ENCODE measurements at places on chromosomes 12 and 14.

- peak; percentile 3 for DNase-seq
These were observed 1934.2 kb upstream of the SEL1L start for GRCh38 chr14:83467811-83468210.

DNA sequence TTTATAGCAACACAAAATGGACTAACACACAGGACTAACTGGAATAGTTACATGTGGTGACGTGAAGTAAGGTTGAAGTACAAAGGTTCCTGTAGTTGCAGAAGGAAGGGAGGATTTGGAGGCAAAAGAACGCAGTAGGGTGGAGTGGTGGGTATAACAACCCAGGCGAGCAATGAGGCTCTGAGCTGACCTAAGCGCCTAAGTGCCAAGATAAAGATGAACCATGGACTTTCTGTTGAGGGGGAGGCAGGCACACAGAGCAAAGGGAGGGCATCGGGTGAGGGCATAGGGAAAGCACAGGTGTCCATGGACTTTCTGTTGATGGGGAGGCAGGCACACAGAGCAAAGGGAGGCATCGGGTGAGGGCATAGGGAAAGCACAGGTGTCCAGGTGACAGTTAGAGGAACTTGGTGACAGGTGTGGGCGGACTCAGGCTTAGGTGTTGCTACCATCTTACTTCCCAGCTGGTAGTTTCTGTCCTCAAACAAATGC is 15.2 kb downstream of the SCNN1A start:
- DNase-seq: no peak

GRCh38 chr14:77141214-77142004 is at the start of gene ZDHHC22:
TSS of gene ZDHHC22 (minus strand) at chr14:77141791. CDS start at chr14:77139738, 2,053 bp downstream.
- DNase-seq: no peak

DNA sequence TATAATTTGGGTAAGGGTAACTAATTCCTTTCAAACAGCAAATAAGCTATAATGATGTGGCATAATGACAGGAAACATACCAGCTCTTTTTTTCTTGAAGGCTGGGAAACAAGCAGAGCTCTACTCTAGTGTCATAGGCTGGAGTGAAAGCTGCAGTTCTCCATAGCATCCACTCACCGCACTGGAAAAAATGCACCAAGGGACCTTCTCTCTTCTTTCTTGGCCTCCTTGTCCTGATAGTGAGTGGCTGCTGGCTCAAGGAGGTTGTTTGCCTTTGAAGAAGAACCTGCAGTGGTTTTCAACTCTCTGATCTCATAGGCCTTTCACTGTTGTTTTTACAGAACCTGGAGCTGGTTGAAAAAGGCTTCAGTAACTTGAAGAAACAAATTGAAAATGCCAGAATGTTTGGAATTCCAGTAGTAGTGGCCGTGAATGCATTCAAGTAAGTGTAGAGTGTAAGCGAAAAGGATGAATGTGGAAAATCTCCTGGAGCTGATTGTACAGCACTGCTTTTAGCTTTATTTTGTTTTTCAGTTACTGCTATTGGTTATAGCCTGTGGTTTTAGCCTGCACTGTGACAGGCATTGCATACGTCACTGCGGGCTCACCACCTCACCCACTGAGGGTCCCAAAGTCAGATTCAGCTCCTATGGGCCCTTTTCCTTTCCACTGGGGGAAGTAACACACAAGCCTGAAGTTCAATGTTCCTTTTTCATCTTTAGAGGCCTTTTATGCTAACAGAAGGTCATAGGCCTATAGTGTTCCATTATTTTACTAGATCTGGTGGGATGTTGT is 17.2 kb upstream of the AKAP5 start:
- peak; percentile 38 for DNase-seq

DNA sequence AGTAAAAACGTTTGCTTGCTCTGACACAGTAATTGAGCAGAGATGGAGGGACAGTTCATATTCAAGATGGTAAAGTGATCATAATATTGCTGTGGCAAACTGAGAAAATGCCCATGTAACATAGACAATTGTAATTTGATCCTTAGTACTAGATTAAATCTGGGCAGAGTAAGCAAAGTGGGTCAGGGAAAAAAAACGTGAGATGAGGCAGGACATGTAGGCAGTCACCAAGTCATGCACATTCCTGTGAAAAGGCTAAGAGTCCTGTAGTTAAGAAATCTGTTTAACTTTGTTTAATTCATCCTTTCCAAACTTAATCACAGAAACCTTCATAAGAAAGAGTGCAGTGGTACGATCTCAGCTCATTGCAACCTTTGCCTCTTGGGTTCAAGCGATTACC is 16.1 kb downstream of the BTBD7 start:
- DNase-seq: peak; percentile 44

DNA sequence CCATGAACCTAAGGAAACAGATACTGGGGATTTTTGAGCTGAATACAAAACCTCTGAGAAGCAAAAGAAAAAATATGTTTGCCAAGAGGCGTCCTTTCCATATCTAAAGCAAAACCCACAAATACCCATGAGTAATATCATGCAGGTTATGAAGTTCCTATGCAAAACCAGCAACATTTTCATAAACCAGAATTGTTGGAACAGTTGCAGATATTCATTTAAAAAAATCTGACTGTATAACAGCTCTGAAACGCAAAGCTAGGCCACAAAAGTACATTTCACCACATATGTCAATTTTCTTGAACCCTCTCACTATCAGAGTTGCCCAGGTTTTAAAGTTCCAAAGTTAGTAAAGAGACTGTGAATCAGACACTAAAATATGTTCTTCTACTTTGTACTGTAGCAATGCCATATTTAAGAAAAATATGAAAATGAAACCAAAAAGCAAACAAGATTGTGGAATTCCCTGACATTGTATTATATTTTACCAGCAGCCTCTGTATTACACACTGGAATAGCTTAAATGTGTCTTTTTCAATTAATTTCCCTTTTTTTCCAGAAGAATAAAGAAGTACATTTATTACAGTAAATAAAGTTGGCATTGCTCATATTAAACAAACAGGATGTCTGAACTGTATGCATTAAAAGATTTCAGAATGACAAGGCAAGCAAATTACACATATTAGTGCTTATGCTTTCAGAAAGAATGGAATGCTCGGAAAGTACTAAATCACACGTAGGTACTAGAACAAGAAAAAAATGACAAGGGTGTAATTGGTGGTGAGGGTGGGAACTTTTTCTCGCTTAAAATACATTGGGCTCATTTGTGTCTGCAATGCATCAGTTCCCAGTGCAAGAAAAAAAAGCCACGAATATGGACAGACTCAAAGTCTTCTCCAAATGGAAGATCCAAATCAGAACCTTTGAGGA is 33.6 kb upstream of the HIF1A start:
- no peak for DNase-seq

- no peak for DNase-seq
These were observed 485.1 kb downstream of the ZFP36L1 start for GRCh38 chr14:68307790-68308168.

- no peak for DNase-seq
These were observed 7.8 kb downstream of the KTN1 start for GRCh38 chr14:55587847-55588246.

DNA sequence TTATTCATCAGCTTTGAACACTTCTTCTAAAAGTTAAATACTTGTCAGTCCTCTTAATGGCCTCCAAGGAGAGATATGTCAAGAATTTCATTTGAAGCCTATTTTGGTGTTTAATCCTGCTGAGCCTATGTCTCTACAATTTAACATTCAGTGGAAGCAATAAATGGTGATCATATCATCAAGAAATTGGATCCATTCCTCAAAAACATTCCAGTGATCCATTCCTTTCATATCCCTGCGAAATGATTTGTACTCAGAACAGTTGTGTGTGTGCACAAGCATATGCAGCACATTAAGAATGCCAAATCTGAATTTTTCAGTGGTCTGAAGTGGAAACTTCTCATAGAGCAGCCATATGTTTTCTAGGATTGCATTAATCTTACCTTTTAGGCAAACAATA is 373.7 kb upstream of the SYT1 start:
- no peak for DNase-seq

DNA sequence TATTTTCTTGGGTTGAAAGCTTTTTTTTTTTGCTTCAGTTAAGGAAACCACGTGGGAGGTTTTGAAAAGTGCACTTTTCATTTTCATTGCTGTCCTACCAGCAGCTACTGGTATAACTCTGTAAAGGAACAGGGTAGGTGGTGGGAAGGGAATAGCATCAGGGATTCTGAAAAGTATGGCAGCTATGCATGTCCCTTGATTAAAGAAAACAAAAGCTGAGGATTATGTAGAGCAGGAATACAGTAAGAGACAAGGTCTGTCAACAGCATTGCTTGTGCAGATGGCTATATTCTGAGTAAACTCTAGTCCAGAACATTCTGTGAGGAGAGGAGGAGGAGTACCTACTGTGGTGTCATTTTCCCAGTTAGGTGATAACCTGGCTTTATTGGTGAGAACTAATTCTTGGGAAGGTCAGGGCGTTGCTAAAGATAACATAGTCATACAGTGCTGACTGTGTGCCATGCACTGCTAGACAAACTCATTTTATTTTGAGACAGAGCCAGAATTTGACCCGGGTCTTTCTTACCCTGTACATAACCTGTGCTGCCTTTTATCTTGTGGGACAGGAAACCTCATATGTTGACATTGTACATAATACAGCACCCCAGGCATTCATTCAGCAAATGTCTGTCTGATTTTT is 80.3 kb upstream of the TRAF3 start:
- DNase-seq: no peak

DNA sequence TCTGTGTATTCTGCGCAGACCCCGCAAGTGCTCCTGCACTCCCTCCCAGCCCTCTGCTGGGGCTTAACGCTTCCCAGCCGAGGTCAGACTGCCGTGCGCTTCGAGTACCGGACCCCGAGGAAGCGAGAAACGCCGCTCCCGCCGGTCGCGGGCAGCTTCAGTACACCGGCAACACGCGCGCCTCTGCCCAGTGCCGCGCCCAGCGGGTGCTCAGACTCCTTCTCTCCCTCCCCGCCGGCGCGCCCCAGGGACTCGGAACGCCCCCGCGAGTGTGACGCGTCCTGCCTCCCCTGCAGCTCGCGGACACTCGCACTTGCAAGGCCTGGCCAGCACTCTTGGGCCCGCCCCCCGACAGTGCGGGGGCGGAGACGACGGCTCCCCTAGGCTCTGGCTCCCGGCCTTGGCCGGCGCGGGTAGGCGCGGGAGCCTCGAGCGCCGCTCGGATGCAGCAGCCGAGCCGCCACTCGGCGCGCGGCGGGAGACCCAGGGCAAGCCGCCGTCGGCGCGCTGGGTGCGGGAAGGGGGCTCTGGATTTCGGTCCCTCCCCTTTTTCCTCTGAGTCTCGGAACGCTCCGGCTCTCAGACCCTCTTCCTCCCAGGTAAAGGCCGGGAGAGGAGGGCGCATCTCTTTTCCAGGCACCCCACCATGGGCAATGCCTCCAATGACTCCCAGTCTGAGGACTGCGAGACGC is at the start of gene PTGER2:
TSS of gene PTGER2 (plus strand) at position 410 of the 692 bp plus-strand sequence. CDS start at position 647, 237 bp downstream.
- peak; percentile 87 for DNase-seq

- no peak for DNase-seq
These were observed 116.6 kb downstream of the DAD1 start for GRCh38 chr14:22472466-22472865.

GRCh38 chr12:123608182-123608581 is 6.3 kb downstream of the DDX55 start:
- DNase-seq: no peak

- no peak for DNase-seq
These were observed 5.7 kb downstream of the BEGAIN start for GRCh38 chr14:100581228-100582145.

- DNase-seq: peak; percentile 74
These were observed 198.3 kb upstream of the CPNE8 start for GRCh38 chr12:39103552-39104165.

DNA sequence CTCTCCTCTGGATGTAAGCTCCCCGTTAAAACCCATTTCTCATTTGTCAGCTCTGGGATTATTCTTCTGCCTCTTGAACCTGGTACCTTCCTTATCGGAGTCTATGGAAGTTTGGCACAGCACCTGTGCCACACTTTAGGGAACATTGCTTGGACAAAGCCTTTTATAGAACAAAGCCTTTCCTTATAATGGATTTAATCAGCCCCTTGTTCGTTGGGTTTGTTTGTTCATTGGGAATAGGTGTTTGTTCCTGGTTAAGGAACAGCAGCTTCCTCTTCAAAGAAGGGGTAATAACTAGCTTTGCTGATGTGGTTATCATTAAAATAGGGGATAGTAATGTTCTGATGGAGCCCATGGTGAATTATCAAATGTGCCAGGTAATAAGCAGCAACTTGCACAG is 70.4 kb downstream of the NRXN3 start:
- no peak for DNase-seq

- no peak for DNase-seq
These were observed 16.2 kb downstream of the FAM222A start for GRCh38 chr12:109729801-109730200.

GRCh38 chr14:70064136-70064865 is 124.5 kb downstream of the SLC8A3 start:
- no peak for DNase-seq

DNA sequence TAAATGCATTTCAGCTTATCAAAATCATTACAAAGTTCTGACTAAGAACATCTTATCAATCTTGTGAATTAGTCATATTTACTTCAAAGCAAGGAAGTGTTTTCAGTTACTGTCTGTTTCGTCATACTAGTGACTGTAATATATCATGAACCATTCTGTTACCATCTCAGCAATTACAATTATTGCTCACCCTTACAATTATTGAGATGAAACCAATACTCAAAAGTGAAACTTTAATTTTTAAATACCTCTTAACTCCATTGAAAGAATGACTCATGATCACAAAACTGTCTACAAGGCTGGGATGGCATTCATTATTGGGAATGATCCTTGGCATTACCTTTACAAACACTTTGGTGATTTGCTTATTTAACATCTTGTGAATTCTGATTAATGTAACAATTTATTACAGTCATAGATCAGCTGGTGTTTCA is 90.3 kb downstream of the RPS6KA5 start:
- peak; percentile 39 for DNase-seq

DNA sequence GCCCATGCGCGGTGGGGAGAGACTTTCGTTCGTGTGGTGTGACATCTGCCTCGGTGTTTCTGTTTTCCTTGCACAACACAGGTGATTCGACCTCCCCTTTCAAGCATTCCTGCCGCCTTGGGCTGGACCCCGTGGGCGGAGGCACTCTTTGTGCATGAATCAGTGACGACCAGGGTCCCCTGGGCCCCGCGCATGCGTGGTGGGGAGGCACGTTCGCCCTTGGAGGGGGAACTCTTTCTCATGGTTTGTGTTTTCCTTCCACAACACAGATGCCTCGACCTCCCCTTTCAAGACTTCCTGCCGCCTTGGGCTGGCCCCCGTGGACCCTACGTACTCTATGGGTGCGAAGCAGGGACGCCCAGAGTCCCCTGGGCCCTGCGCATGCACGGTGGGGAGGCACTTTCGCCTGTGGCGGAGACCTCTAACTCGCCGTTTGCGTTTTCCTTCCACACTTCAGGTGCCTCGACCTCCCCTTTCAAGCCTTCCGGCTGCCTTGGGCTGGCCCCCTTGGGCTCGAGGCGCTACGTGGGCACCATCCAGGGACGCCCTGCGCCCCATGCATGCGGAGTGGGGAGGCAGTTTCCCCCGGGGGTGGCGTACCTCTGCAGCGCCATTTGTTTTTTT is 340.9 kb downstream of the ALG10 start:
- DNase-seq: no peak

GRCh38 chr12:130791629-130792028 is 47.4 kb downstream of the STX2 start:
- DNase-seq: no peak

GRCh38 chr12:45302621-45303369 is 86.9 kb downstream of the ANO6 start:
- DNase-seq: no peak

- DNase-seq: peak; percentile 22
These were observed 432.6 kb upstream of the SYT1 start for GRCh38 chr12:78431931-78432330.

Measured in renal cortical epithelial cell (primary cell).